Colonic mucosa (tissue), 4 donors: ENCODE measurements at places on chromosomes 7 and 10. TPM values are rescaled to one million over a fixed set of nuclear protein-coding genes. Genes with fewer than 3 reads are reported as not detected.

DNA sequence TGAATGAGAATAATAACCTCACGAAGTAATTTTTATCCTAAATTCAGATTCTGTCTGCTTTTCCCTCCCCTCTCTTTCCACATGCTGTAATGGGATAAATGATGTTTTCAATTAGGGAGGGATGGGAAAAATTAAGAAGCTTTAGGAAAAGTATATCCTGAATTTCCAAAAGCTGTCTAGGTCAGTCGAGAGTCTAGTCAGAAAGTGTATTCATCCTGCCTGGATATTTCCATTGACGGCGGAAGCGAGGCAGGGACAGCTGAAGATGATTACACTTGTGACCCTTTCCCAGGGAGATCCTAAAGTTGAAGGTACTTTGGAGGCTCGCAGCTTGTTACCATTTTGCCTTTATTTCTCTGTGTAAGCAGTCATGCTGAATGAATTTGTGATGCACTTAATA is 204.1 kb downstream of the ZNF365 start:
- no peaks in the 10 kb centered on the region for H3K4me1 ChIP-seq
- H3K36me3 ChIP-seq: no peaks in the 10 kb centered on the region
- DNase-seq: no peak
- H3K27me3 ChIP-seq: no peaks in the 10 kb centered on the region
- no peak overlapping the region for H3K4me3 ChIP-seq

CCL24 gene
- 15.7 TPM for total RNA-seq

TMEM225B gene
- total RNA-seq: not detected

SOSTDC1 gene
- 4.7 TPM for total RNA-seq

DNA sequence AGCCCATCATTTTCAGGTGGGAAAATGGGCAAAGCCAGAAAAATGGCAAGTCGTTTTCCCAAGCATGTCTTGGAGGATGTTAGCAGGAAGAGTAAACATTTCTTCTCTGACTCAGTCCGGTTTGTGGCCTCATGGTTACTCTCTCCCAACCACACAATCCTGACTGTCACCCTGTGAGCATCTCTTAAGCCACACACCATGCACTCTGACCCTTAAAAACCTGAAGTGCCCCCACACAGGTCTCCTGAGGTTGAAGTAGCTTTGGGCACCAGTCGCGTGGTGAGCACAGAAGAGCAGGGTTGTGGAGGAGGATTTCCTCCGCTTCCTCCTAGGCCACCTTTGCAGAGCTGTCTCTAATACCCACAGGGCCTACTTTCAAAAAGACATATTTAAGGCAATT is 387.3 kb upstream of the NPVF start:
- H3K36me3 ChIP-seq: no peaks in the 10 kb centered on the region
- H3K4me3 ChIP-seq: no peak overlapping the region
- no peak overlapping the region for H3K27ac ChIP-seq
- H3K27me3 ChIP-seq: no peaks in the 10 kb centered on the region
- no peak for DNase-seq

DNA sequence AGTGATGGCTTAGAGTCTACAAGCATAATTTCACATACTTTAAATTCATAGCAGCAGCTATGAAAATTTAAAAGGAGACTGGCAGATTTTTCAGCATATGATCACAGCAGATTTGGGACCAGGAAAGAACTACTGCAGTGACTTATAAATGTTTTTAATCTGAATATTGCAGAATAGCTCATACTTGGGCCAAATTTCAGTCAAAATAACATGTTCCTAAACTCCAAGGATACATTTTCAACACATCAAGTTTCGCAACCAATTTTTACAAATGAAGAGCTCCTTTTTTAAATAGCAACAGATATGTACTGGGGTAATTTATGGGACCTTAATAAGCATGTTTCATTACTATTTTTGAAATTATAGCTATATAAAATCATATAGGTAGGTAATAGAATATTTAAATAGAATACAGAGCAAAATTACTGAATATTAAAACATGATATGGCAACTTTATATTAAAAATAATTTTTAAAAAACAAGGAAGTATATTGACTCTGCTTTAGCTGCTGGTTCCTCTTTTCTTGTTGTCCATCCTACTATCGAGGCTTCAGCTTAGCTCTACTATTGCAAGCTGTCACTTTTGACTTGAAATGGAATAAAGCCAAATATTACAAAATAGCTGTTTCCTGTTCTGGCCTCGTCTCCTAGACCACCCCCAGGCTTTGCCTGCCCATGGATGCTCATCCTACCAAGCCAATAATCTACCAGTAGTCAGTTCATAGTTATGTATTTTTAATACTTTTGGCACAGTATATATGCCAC is 123.1 kb downstream of the NRBF2 start:
- no peak overlapping the region for H3K27ac ChIP-seq
- H3K27me3 ChIP-seq: no peaks in the 10 kb centered on the region
- no peaks in the 10 kb centered on the region for H3K36me3 ChIP-seq
- DNase-seq: no peak
- H3K4me3 ChIP-seq: no peak overlapping the region
- H3K4me1 ChIP-seq: peaks cover 14% of the 10 kb centered on the region

DNA sequence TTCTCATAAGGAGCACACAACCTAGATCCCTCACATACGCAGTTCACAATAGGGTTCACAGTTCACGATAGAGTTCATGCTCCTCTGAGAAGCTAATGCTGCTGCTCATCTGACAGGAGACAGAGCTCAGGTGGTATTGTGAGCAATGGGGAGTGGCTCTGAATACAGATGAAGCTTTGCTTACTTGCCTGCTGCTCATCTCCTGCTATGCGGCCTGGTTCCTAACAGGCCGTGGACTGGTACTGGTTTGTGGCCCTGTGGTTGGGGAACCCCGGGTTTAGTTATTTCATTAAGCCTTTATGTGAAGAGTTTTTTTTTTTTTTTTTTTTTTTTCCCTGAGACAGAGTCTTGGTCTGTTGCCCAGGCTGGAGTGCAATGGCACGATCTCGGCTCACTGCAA is 19.4 kb downstream of the SLK start:
- no peak overlapping the region for H3K4me3 ChIP-seq
- H3K4me1 ChIP-seq: no peaks in the 10 kb centered on the region
- no peak overlapping the region for H3K27ac ChIP-seq
- DNase-seq: no peak

- no peak for DNase-seq
- no peak overlapping the region for H3K27ac ChIP-seq
- no peak overlapping the region for H3K4me3 ChIP-seq
- H3K4me1 ChIP-seq: no peaks in the 10 kb centered on the region
- H3K27me3 ChIP-seq: no peaks in the 10 kb centered on the region
- no peaks in the 10 kb centered on the region for H3K36me3 ChIP-seq
Measured at GRCh38 chr10:44510379-44511115, 125.7 kb upstream of the CXCL12 start.
